ENCODE measurements at places on chromosomes 5 and 9.

GRCh38 chr5:96404191-96404867 lies 28.7 kb downstream of the PCSK1 start:
- no peak for DNase-seq

GRCh38 chr5:139413963-139414362 lies 10.1 kb upstream of the SPATA24 start:
- DNase-seq = no peak

GRCh38 chr5:9196403-9197227 lies 349.3 kb downstream of the SEMA5A start:
- DNase-seq = no peak

DNA sequence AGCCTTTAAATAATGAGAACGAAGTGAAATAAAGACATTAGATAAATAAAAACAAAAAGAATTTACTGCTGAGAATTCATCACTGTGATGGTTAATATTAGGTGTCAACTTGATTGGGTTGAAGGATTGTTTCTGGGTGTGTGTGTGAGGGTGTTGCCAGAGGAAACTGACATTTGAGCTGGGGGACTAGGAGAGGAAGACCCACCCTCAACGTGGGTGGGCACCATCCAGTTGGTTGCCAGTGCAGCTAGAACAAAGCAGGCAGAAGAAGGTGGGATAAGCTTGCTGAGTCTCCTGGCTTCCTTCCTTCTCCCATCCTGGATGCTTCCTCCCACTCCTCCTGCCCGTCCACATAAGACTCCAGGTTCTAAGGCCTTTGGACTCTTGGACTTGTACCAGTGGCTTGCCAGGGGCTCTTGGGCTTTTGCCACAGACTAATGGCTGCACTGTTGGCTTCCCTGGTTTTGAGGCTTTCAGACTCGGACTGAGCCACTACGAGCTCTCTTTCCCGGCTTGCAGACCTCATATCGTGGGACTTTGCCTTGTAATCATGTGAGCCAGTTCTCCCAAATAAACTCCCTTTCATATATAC lies 43.7 kb upstream of the ABL1 start:
- DNase-seq = no peak
